ENCODE measurements at places on chromosomes 5 and 9. TPM values are rescaled to one million over a fixed set of nuclear protein-coding genes. Genes with fewer than 3 reads are reported as not detected.
A peak's percentile ranks its signal among the peaks of the same experiment; 100 is the strongest.

GRCh38 chr9:35882263-35882848 is 12.2 kb upstream of the OR13J1 start:
- peak; percentile 67 for DNase-seq

GRCh38 chr9:77513457-77513856 is 134.7 kb downstream of the GNA14 start:
- DNase-seq = no peak

GRCh38 chr5:92741906-92742305 is 839.1 kb downstream of the NR2F1-AS1 start:
- no peak for DNase-seq

DNA sequence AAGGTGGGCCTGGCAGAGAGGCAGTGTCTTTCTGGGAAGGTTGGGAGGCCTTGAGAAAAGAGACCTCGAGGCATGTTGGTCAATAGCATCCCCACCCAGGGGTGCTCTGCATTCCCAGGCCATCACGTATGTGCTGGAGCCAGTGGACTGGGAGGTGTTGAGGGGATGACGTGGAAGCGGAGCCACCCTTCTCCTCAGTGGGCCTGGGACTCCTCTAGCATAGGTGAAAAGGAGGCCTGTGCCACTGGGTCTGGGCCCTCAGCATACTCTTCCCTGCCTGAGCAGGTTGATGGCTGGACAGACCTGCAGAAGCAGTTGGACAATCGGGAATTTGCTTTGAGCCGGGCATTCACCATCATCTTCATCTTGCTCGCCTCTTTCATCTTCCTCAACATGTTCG is 25.5 kb downstream of the PITX1 start:
- DNase-seq = no peak

DNA sequence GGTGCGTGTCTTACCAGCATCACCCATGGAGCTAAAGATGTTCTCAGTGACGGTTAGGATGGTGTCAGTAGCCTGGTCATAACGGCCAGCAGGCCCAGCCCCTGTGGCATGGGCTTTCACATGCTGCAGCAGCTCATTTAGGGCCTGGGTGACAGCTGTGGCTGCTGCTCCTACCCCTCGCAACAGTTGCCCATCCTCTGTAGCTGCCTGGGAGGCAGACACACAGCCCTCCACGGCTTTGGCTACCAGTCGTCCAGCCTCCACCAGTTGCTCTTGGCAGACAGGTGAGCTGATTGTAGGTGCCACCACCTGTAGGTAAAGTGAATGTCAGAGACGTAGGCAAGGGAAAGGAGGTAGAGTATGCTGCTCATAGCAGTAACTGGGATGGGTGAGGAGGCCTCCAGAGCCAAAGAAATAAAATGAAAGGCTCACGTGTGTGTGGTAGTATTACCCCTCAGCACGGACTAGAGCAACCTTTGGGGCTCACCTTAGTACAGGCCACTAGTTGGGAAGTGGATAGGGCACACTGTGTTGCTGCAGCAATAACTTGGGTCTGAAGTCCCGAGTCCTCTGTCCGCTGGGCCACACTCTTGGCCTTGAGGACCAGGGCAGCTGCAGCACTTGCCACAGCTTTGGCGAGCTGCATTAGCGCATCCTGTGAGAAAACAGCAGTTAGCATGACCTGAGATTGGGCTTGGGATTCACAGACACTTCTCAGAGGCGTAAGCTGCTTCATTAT is 14.7 kb downstream of the TLN1 start:
- DNase-seq = no peak

Gene PCDHA10
- total RNA-seq = 0.20 TPM

Gene WDR31
- total RNA-seq = 3.0 TPM

Gene JAKMIP2
- 0.49 TPM for total RNA-seq

Gene HTR1A
- not detected for total RNA-seq
